Kidney tubule cell (primary cell): ENCODE measurements at places on chromosomes 11 and 22.

GRCh38 chr11:61543606-61544306 is 35.2 kb downstream of the LRRC10B start:
- DNase-seq = peak; percentile 34

- no peak for DNase-seq
These were observed 375.5 kb upstream of the NARS2 start for GRCh38 chr11:78949976-78950690.

GRCh38 chr11:28966951-28967350 is 858.8 kb downstream of the METTL15 start:
- peak; percentile 69 for DNase-seq

GRCh38 chr22:19121631-19122142 is 525 bp downstream of the DGCR2 start:
- peak; percentile 65 for DNase-seq

- no peak for DNase-seq
These were observed 4.7 kb upstream of the SLC22A12 start for GRCh38 chr11:64586366-64586765.

GRCh38 chr11:12193515-12194336 is 83.3 kb downstream of the MICAL2 start:
- DNase-seq = no peak
